ENCODE measurements at places on chromosomes 12 and 14.

GRCh38 chr12:54360717-54361456, 3.4 kb downstream of the GPR84 start:
- peak; percentile 52 for DNase-seq

DNA sequence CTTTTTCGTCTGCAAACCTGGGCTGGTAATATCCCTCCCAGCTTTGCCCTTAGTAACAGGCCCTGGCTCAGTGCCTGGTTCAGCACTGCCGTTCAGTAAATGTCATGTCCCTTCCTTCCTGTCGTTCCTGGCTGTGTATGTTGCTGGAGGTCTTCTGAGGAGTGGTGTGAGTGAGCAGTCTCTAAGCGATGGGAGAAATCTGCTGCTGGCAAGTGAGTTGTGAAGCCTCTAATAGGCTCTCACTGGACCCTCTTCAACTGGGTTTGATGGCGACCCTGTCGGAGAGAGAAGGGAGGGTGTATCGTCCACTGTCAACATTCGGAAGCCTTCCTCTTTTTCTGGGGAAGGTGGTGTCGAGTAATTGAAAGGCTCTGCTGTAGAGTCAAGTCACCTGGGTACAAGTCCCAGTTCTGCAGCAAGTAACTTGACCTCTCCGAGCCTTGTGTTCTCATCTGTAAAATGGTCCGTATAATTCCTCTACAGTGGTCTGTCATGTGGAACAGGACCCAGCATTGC, 62.8 kb downstream of the HRK start:
- DNase-seq: peak; percentile 63

DNA sequence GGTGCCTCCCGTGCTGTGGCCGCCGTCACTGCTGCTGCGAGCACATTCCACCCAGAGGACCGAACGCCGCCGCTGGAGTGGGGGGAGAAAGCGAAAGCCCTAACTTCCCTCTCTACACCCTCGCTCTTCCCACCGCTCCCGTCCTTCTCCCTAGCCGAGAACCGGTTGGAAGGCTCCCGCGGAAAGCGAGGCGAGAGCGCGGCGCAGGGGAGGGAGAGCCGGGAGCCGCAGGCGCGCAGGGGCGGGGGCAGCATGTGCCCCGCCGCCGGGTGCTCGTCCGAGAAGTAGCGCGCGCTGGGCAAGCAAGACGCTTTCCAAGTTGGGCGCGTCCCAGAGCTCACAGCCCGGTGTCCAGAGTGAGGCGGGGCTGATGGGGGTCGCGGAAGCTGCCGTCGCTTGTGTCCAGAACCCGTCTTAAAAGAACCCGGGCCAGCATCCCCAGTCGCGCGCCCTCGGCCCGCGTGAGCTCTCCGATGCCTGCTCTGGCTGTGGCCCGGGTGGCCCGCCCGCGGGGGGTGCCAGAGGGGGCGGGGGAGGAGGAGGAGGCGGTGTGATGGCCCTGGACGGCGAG, at the start of gene TRHDE:
TRHDE (plus strand) TSS at position 280 of the 571 bp plus-strand sequence; CDS start at position 554, 274 bp downstream.
- DNase-seq: no peak

- DNase-seq: peak; percentile 21
These were observed 37.2 kb downstream of the FBXO21 start for GRCh38 chr12:117152793-117153775.
